ENCODE measurements at places on chromosomes 1 and 21. TPM values are rescaled to one million over a fixed set of nuclear protein-coding genes. Genes with fewer than 3 reads are reported as not detected.

The FCMR gene
- 753 TPM for total RNA-seq

The SPOCD1 gene
- not detected for total RNA-seq

The APP gene
- 34.7 TPM for total RNA-seq

The LCE2B gene
- not detected for total RNA-seq

The RBP7 gene
- total RNA-seq = not detected

The CYP4Z1 gene
- not detected for total RNA-seq

- H3K36me3 ChIP-seq = no peaks in the 10 kb centered on the region
- DNase-seq = no peak
- no peak overlapping the region for H3K4me3 ChIP-seq
- H3K27me3 ChIP-seq = no peaks in the 10 kb centered on the region
These were observed 779.4 kb upstream of the ADGRL4 start for GRCh38 chr1:79785964-79786363.

DNA sequence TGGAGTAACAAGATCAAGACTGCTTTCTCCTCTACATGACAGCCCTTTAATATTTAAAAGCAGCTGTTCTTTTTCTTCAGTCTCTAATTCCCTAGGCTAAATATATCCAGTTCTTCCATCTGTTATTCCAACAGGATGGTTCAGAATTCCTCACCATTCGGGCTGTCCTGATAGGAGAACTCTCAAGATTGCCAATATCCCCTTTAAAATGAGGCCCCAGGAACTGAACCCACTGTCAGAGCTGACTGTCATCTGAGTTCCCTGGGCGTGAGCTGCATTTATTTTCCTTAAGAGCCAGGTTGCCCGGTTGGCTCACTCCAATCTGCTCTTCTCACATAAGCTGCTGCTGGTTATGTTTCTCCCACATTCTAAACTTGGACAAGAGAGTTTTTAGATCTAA lies 177.6 kb downstream of the MIS18A start:
- no peaks in the 10 kb centered on the region for H3K36me3 ChIP-seq
- no peak overlapping the region for H3K4me3 ChIP-seq
- no peaks in the 10 kb centered on the region for H3K27me3 ChIP-seq
- H3K4me1 ChIP-seq = no peaks in the 10 kb centered on the region

- no peak overlapping the region for H3K4me3 ChIP-seq
- no peaks in the 10 kb centered on the region for H3K27me3 ChIP-seq
- H3K36me3 ChIP-seq = no peaks in the 10 kb centered on the region
These were observed 256.6 kb downstream of the ST6GALNAC3 start for GRCh38 chr1:76330991-76331603.

DNA sequence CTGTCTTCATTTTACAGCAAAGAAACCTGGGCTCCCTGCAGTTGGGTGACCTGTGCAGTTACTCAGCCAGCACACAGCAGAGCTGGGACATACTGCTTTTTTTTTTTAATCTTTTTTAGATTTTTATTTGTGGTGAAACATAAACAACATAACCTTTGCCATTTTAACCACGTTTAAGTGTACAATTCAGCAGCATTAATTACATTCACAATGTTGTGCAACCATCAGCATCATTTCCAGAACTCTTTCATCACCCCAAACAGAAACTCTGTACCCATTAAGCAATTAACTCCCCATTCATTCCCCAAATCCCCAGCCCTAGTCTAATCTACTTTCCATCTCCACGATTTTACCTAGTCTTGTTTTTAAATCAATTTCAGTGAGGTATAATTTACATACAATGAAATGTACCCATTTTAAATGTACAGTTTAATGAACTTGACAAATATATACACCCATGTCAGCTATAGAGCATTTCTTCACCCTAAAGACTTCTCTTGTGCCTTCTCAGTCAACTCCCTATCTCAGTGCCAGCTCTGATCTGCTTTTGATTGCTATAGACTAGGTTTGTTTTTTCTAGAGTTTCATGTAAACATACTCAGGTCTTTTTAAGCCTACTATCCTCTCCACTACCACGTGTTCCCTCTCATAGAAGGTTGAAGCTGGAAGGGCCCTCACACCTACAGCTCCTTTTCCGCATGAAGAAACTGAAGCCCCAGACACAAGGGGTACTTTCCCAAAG lies 37.8 kb upstream of the C8B start:
- H3K27me3 ChIP-seq = no peaks in the 10 kb centered on the region
- no peak overlapping the region for H3K4me3 ChIP-seq
- no peak for DNase-seq
- no peaks in the 10 kb centered on the region for H3K36me3 ChIP-seq

GRCh38 chr1:20429296-20429695 lies 56.7 kb downstream of the CAMK2N1 start:
- no peak for DNase-seq
- H3K4me1 ChIP-seq = no peaks in the 10 kb centered on the region
- no peak overlapping the region for H3K27ac ChIP-seq
- no peaks in the 10 kb centered on the region for H3K36me3 ChIP-seq
- H3K4me3 ChIP-seq = no peak overlapping the region

- no peaks in the 10 kb centered on the region for H3K36me3 ChIP-seq
- H3K27me3 ChIP-seq = no peaks in the 10 kb centered on the region
- no peak overlapping the region for H3K4me3 ChIP-seq
These were observed 15.5 kb downstream of the PROX1 start for GRCh38 chr1:214003233-214003632.
